Suppressor macrophage treated with lipopolysaccharide for 1 hour (primary cell): ENCODE measurements at places on chromosomes 16 and 17.

DNA sequence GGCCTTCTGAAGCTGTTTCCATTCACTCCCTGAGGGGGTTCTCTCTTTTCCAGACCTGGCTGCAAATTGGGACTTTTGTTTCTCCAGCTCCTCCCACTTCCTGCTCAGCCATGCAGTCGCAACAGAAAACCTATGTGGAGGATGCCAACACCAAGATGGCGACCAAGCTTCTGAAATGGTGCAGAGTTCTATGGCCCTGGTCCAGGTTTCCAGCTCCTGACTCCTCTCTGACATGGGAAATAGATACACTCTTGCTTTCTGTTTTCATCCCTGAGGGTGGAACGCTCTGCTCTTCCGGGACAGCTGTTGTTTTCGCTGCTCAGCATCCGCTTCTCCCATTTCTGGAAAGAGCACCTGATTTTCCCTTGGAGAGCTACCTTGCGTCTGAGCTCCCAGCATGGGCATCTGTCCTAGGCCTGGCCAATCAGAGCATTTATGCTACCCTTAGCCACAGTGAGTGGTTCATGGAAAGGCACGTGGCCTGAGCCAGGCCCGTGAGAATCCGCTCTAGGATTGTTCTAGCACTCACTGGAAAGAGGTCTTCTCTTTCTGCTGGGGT is 8.1 kb downstream of the GPRC5B start:
- DNase-seq = no peak

DNA sequence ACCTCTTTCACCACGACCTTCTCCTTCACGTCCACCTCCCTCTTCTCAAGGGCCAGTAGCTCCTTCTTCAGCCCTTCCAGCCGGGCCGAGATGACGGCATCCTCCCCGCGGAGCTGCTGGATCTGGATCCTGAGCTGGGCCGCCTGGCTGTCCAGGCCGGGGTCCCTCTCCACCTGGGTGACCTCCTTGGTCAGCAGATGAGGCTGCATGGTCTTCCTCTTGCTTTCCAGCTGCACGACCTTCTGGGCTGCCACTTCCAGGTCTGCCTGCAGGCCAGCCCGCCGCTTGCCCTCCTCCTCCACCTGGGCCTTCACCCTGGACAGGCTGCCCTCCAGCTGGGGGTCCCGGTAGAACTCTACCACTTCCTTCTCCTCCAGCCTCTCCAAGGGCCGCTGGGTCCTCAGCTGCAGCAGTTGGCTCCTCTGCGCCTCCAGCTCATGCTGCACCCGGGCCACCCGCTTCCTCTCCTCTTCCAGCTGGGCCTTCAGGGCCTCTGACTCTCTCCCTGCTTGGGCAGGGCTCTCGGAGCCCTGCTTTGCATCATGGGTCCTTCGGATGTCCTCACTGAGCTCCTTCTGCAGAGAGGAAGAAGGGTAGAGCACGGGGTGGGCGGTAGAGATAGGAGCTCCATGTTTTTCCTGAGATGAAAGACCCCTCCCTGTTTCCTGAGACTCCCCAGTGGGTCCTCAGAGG is 9.5 kb downstream of the CDK3 start:
- DNase-seq = no peak

- peak; percentile 72 for DNase-seq
Measured at GRCh38 chr16:50444526-50444925, 75.7 kb upstream of the BRD7 start.

- no peak for DNase-seq
Measured at GRCh38 chr16:17227278-17227677, 243.5 kb downstream of the XYLT1 start.

DNA sequence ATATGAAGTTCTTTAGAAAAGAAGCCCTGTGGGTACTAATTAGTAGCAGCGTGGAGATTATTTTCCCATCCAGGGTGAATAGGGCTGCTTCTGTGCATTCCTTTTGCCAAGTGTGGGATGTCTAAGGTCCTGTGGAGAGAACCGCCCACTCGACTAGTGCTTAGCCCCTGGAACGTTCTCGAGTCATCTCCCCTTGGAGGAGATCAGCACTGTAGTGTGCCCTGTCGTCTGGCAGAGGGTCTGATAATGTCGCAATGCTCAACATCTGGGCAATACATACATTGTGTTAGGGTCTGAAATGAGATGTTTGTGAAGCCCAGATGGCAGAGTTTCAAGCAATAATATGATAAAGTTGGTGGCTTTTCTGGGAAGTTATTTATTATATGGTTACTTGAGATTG is 64.8 kb downstream of the SPECC1 start:
- no peak for DNase-seq

GRCh38 chr17:4973256-4974114 is 5.9 kb upstream of the SPAG7 start:
- DNase-seq = no peak

DNA sequence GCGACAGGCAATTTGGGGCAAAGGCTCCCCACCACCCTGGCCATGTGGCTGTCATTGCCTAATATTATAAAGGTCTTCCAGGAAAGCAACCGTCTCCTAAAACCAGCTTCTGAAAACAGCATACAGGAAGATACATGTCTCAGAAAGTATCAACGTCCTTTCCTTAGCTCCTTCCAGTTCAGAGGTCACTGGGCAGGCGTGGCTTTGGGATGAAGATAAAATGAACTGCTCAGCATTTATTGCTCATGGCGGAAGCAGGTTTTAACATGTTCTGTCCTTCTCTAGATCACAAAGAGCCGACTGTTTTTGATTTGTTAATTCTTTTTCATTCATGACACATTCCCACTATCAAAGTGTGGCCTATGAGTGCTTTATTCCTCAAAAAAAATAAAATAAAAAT is 8.0 kb downstream of the CFAP20 start:
- no peak for DNase-seq

GRCh38 chr17:39772415-39772814 is 34.7 kb downstream of the GRB7 start:
- DNase-seq = no peak

GRCh38 chr16:90031186-90031930 is 12.1 kb upstream of the DBNDD1 start:
- no peak for DNase-seq

GRCh38 chr17:8155231-8155995 is 3.2 kb upstream of the PER1 start:
- no peak for DNase-seq

DNA sequence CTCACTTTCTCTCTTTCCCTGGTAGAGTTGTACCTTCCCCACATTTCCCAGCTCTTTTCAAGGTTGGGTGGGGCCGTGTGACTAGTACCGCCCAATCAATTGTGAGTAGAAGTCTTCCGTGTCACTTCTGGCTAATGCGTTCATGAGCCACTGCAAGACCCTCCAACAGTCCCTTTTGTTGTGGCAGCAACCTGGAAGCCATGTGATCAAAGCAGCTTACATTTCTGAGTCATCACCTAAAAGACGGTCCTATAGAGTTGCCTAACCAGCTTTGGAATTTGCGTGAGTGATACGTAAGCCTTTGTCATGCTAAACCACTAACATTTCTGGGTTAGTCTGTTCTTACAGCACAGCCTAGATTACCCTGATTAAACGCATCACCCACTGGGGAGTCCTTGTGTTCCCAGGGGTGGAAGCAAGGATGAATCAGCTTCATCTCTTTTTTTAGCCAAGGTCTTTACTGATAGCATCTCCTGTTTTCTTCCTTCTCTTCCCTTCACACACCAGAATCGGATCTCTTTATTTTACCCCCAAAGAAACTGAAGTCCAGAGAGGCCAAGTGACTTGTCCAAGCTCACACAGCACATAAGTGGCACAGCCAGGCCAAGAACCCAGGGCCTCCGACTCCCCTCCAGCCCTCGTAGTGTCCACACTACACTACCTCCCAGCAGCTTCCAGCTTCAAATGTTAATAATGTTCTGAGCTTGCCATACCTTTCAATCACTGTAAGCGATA is 366.3 kb upstream of the XYLT1 start:
- no peak for DNase-seq

DNA sequence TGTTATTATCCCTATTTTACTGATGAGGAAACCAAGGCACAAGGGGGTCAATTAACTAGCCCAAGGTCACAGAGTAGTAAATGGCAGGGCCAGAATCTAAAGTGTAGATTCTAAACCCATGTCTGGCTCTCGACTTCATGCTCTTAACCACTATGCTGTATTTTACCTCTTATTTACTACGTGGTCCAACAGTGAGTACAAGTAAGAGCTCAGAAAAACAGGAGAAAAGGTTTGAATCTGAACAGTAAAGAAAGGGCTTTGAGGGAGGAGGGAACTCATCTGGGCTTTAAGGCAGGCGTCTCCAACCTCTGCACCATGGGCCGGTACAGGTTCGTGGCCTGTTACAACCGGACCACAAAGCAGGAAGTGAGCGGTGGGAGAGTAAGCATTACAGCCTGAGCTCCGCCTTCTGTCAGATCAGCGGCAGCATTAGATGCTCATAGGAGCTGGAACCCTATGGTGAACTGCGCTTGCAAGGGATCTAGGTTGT is 62.9 kb downstream of the SMURF2 start:
- peak; percentile 55 for DNase-seq

DNA sequence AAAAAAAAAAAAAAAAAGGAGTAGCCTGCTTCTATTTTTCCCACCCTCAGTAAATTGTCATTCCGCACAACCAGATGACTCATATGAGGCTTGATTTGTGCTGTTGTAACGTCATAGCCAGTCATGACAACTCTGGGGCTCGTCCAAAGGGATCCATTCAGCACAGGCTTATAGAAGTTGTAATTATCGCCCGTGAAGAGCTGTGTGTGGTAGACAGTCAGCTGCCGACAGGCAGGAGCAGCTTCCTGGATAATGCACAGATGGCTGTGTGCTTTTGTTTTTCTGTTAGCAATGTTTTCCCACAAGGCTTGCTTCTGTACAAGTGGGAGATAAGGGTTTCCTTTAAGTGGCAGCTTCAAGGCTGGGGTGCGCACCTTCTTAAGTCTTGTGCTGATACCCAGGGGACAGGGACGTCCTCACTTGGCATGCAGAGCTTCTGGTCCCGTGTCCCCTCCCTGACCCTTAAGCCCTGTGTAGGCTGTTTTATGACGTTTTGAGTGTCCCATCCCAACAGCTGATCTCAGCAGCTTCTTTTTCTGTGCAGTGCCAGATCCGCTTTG is 26.0 kb downstream of the SNX29 start:
- peak; percentile 45 for DNase-seq

DNA sequence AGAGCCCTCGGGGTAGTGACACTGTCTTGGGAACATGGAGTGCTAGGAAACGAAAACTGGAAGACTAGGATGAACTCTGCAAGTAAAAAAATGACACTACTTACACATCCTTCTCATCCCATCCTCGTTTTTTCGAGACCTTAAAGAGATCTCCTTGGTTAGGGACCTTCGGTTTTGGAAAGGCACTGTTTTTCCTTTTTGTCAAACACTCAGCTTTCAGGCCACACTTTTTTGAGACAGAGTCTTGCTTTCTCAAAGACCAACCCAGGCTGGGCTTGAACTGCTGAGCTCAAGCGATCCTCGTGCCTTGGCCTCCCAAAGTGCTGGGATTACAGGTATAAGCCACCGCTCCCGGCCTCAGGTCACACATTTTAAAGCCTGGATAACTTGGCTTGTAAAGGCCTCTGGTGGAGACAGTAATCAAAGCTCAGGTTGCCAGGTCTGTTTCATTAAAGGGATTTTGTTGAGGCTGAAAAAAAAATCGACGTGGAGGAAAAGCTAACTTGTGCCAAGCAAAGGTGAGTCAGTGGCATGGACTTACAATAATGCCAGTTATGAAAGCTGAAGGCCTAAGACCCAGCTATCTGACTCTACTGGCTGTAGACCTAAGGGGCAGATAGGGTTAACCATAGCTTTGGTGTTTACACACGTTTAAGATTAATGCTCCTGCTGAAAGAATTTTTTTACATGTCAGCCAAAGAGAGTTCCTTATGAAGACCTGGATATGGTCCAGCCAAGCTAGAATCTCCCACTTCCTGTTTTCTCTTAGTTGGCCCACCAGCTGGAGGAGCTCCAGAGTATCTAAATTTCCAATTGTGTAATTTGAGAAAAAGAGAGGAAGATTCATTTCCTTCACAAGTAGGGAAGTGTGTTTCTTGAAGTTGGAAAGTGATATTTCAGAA is 823 bp downstream of the NBR1 start:
- peak; percentile 98 for DNase-seq

DNA sequence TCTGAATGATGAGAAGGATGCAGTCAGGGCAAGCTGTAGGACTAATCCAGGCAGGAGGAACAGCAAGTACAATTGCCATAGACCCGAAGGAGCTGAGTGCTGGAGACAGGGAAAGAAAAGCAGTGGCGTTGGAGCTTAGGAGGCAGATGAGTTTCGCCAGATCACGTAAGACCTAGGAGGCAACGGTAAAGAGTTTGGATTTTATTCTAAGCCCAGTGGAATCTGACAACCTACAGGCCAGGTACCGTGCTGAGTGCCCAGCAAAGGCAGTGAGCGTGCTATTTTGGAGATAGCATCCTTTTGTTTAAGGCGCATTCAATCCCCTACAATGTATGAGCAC is 1.2 kb downstream of the USP43 start:
- no peak for DNase-seq

GRCh38 chr16:10577305-10578202 is 2.8 kb downstream of the EMP2 start:
- DNase-seq = no peak

- DNase-seq = no peak
Measured at GRCh38 chr16:55146966-55147365, 177.0 kb upstream of the IRX6 start.

- DNase-seq = no peak
Measured at GRCh38 chr17:19768046-19768782, 20.1 kb upstream of the ALDH3A1 start.

DNA sequence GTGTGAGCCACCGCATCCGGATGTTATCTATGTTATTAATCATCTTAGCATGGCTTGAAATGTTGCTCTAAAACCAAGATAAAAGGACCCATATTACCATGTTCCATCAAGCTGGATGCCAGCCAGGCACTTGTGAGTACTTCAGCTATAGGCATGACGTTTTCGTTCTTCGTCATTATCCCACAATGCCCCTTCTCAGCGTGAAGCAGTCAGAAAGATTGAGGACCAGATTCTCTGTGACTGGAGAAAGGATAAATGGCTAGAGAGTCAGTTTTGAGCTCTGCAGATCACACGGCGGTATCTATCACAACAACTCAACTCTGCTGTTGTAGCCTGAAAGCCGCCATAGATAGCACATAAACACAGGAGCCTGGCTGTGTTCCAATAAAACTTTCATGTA is 29.8 kb upstream of the LCMT1 start:
- no peak for DNase-seq

DNA sequence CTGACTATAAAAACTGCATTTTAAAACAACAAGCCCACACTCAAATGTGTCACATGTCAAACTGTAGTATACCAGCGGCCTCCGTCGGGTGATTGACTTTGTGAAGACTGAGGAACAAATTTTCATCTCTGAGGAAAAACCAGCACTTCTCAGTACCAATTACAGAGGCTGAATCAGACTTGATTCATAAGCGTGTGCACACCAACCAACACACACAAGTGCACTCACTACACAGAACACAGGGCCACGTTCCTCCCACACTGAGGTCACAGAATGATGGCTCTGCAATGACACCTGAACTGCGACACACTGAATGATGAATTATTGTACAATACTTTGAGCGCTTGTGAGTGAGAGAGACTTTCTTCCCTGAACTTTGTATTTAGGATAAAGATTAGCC is 29.6 kb downstream of the XPO6 start:
- DNase-seq = peak; percentile 29

GRCh38 chr16:27641260-27641659 is 91.3 kb downstream of the KATNIP start:
- DNase-seq = no peak
